C1 segment of cervical spinal cord (tissue), 14 donors: ENCODE measurements at places on chromosomes 4 and X.

DNA sequence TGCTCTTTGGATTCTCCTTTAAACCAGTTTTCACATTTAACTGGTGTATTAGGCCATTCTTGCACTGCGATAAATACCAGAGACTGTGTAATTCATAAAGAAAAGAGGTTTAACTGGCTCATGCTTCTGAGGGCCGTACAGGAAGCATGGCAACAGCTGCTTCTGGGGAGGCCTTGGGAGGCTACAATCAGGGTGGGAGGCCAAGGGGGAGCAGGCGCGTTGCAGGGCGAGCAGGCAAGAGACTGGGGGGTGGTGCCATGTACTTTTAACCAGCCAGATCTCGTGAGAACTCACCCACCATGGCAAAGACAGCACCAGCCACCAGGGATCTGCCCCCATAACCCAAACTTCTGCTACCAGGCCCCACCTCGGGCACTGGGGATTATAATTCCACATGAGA is 38.1 kb downstream of the RNF212 start:
- no peak for DNase-seq

DNA sequence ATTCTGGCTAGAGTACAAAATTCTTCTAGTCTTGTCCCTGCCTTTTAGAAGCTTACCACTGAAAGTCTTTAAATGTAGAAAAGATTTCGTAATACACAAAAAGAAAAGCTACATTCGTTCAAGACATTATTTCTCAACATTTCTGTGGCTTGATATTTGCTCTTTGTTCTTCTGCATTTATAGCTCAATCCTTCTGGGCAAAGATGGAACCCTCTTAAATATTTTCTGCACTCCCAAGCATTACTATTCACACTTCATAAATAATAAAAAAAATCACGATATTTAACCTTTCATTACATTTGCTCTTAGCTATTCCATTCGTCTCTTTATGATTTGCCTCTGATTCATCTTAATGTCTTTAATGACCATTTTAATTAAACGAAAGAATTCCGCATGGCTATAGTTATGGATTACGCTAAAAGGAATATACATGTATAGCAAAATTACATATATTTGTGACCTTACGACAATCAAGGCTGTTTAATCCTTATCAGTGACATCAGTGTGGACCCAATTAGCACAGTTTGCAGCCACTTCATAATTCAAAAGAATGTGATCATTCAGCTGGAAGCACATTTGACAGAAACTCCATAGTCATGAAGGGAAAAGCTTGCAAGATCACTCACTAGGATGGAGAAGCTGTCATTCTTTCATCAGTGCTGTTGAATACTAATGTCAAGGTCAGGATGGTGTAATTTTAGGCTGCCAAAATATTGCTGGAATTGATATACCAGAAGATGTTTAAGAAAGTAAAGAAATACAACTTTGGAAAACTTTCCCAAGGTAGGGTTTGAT is 1075.0 kb upstream of the TENM3 start:
- DNase-seq = no peak

DNA sequence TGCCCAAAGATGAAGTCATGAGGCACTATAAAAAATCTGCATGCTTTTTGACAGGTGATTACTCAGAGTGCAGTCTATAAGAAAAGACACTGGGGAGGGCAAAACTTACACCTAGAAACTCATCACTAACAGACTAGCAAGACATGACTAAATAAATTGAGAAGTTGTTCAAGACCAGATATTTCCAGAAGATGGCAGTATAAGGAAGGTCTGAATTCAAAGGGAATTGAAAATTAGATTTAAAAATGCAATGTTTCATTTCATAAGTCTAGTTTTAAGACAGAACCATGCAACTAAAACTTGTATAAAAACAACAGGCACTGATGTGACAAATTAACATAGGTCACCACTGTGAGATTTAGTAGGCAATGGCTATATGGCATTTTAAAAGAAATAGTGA is 232.5 kb upstream of the POF1B start:
- no peak for DNase-seq

DNA sequence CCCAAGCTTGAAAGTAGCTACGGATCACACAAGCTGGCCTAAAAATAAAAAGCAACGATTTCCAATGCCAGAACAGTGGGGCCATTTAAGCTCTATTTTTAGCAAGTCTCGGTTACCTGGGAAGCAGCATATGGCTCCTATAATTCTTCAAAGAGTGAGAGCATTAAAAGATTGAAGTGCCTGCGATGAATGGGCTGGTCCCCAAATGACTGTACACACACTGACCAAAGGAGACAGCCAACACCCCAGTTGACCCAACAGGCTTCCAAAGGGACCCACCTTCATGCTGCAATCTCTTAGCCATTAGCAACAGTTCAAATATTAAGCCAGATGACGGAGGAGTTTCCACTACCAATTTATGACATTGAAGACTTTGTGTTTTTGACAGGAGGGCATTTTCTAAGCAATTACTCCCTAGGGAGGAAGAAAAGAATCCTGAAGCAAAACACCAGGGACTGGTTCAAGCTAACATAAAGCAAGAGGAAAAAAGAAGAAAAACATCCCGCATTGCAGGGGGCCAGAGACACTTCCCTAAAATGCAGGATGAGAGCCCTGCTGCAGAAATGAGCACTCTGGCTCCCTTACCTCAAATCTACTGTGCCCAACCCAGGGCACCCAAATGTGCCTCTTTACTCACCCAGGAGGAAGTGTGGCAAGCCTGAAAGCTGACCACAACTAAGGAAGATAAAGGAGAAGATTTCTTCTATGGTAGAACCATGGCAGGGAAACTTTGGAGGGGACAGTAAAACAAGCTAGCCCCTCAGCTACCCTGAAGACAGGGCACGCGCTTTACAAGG is 21.6 kb downstream of the SH3KBP1 start:
- DNase-seq = no peak

- DNase-seq = no peak
Observed at GRCh38 chr4:173919861-173920260, 363.6 kb downstream of the FBXO8 start.

DNA sequence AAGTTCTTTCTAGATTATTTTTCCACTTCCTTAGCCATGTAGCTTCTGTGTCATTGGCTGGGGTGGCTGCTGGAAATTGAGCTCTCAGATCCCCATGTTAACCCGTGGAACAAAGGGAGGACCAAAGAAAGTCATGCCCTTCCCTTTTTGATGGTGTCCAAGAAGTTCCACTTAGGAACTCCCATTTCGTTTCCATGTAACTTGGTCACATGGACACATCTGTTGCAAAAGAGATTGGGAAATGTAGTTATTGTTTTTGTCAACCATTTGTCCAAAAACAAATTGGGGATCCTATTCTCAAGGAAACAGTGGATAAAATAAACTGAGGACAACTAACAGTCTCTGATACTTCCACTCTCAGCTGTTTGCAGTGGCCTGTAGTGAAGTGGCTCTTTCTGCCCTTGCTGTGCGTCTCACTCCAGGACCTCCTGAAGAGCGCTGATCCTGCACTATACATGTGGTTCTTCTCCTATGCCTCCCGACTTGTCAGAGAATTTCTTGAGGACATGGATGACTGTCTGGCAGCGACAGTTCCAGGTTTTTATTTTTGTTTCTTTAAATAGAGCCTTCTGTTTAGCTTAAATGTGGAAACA is 125.3 kb upstream of the LNX1 start:
- DNase-seq = no peak

DNA sequence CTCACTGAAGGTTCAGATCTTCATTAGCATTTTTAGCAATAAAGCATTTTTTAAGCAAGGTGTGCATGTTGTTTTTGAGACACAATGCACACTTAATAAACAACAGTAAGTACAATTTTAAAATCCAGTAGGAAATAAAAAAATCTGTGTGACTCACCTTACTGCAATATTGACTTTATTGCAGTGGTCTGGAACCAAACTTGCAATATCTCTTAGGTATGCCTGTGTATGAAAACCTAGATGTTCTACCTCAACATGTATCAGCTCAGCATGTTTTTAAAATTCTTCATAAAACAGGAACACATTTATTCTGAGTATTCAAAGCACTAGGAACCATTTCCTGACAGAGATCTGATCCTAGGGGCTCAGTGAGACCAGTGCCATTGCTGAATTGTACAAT is 26.7 kb downstream of the NR0B1 start:
- DNase-seq = no peak

GRCh38 chr4:125801373-125801772 is 486.6 kb downstream of the FAT4 start:
- no peak for DNase-seq

- DNase-seq = no peak
Observed at GRCh38 chr4:17780501-17781299, 721 bp downstream of the FAM184B start.

DNA sequence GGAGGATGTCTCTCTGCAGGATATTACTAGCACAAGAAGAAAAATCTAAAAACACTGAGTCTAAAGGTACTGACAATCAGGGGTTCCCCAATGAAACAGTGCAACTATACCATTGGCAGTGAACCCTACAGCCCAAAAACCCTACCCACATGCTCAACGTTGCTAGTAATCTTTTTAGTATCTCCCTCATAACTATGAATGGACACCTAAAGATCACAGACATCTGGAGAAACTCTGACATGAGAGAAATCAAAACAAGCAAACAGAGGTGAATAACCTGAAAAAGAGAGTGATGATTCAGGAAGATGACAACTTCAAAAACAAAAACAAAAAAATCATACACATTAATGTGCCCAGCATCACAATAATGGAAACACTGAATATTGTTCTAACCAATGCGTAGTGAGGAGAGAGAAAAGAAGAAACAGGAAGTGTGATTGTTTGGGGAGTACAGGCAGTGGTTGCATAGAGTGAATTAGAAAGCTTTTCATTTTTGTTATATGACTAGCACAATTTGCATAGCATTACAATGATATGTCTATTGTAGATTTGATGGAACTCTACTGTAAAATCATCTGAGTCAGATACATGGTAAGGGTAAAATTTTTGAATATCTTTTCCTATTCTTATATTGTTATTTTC is 78.9 kb upstream of the FMR1 start:
- DNase-seq = no peak

- no peak for DNase-seq
Observed at GRCh38 chrX:42920752-42921151, 142.8 kb upstream of the PPP1R2C start.

GRCh38 chr4:3202836-3203820 is 45.8 kb upstream of the MSANTD1 start:
- DNase-seq = no peak

DNA sequence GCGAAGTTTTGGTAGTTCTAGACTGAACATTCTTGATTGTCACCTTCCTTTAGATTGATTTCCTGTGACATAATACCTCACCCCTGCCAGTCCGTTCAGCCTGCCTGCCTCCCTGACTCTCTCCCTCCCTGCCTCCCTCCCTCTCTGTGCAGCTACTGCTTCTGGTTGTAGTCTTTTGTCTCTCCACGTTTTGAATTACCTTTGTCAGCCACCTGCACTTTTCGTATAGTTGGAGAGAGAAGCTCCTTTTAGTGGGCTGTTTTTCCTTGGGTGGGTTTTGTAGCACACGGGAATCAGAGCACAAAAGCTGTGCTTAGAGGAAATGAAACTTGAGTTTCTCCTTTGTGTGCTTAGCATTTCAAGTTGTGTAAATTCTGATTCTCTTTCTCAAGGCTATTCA is 32.6 kb upstream of the MSMO1 start:
- DNase-seq = no peak

- DNase-seq = no peak
Observed at GRCh38 chrX:109920325-109920724, 82.6 kb upstream of the TMEM164 start.

GRCh38 chrX:68363984-68364383 is 69.3 kb downstream of the OPHN1 start:
- DNase-seq = no peak

- DNase-seq = no peak
Observed at GRCh38 chrX:39957816-39958566, 139.8 kb downstream of the BCOR start.

- DNase-seq = no peak
Observed at GRCh38 chrX:23276475-23276874, 58.2 kb upstream of the PTCHD1 start.

DNA sequence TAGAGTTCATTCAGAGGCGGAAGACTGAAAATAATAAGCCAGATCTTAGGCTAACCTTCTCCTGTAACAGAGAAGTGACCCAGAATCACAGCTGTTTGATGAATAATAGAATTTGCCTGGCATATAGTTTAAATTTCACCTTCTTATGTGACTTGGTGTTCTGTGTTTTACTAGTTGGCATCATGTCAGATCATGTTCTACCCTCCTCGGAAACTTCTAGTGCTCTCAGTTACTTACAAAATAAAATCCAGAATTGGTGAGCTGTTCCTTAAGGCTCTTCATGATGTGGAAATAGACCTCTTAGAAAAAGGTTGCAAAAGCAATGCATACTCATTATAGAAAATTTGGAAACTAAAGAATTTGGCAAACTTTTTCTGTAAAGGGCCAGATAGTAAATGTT is 31.1 kb downstream of the TMEM164 start:
- DNase-seq = no peak

GRCh38 chr4:139606579-139607501 is 50.8 kb upstream of the SETD7 start:
- DNase-seq = no peak
